H1 (cell line): ENCODE measurements at places on chromosomes 1 and 21. TPM values are rescaled to one million over a fixed set of nuclear protein-coding genes. Genes with fewer than 3 reads are reported as not detected.
A peak's percentile ranks its signal among the peaks of the same experiment; 100 is the strongest.

The KCNAB2 gene
- 7.0 and 7.1 TPM in 2 replicates for total RNA-seq

DNA sequence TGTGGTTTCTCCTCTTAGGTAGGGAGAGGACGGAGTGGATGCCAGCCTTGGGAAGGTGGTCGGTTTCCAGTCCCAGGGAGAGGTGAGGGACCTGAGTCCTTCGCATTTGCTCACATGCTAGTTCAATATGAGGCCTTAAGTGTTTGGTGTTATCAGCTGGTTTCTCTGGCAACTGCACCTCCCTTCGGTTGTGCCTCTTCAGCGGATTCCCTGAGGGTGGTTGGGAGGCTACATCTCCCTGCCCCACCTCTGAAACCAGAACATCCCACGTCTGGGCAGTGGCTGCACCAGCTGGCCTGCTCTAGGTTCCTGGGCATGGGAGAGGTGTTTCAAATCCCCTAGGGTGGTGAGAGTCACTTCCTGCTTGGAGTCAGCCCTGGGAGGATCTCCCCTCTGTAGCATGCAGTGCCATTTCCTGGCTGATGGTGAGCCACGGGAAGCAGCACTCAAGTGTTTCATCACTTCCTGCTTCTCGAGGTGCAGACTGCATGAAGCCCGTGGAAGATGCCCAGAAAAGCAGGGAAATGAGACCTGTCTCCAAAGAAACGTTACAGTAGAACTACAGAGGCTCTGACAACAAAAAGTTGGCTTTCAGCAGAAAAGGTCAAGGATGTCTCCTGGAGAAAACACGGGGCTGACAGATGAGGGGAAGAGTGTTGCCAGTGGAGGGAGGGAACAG lies 4.5 kb downstream of the TMEM125 start:
- DNase-seq: no peak

- no peak for DNase-seq
These were observed 52.3 kb downstream of the RHBG start for GRCh38 chr1:156421062-156421938.

DNA sequence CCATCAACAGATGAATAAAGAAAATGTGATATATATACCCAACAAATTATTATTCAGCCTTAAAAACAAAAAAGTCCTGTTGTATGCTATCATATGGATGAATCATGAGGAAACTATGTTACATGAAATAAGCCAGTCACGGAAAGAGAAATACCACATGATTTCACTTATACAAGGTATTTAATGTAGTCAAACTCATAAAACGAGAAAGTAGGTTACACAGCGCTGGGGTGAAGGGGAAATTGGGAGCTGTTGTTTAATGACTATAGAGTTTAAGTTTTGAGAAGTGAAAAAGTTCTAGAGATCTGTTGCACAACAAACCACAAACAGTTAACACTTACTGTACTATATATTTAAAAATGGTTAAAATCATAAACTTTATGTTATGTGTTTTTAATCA lies 58.5 kb downstream of the SLC25A24 start:
- no peak for DNase-seq

DNA sequence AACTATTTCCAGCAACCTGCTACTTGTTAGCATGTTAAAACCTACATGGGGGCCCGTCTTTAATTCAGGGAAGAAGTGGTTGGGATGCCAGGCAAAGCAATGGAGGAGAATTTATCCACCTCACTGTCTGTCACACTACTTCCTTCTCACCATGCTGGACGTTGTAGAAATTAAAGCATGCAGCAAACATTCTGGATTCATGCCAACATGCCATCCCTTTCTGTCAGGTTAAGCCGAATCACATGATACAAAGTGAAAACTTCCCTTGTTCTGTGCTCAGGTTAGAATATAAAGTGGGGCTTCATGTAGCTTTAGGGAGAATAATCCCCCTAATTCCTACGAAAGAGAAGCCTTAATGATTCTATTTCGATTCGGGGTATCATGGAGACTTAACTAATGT lies 95.5 kb downstream of the ERG start:
- DNase-seq: no peak

DNA sequence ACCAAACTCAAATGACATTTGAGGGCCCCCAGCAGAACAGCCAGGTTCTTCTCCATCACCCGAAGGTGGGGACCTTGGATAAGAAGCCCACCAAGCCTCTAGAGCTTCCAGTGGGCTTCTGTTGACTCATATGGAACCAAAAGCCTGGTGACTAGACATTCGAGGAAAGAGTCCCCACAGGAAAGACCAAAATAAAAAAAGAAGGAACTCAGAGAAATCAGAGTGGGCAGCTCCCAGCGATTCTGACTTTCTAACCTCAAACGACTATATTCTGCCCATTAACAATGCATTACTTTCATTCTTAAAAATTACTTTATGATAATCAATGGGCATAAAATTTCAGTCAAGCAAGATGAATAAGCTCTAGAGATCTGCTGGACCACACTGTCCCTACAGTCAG lies 9.6 kb upstream of the CHIT1 start:
- DNase-seq: no peak

DNA sequence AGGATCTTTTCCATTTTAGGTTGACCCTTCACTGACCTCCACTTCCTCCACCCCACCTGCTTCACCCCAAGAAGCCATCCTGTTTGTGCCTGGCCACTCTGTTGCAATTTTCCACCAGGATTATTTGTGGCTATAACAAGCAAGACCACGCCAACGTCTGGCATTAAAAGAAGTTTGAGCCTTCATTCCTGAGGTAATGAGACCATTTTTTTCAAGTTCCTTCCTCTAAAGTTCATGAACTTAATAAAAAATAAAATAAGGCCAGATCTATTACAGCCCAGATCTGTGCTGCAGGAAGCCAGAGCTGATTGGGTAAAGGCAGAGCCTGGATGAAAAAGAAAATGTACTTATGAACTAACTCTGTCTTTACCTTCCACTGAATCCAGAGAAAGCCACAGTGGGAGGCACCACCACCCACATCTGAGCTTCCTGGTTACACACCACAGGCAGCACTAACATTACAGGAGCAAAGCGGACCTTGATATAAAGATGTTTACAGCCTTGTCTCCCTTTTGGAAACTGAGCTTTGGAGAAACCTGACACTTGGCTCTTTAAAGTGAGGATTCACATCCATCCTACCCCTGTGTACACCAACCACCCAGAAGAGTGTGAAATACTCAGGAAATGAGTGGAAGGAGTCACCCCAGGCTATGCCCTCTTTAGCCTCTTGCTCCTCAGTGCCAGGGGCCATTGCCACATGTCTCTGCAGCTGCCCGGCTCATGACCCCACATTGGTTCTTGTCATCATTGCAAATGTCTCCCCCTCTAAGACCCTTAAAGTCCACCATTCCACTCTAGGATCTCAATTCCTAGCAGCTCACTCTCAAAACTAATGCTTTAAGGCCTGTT lies 293.6 kb downstream of the PLPP3 start:
- no peak for DNase-seq

DNA sequence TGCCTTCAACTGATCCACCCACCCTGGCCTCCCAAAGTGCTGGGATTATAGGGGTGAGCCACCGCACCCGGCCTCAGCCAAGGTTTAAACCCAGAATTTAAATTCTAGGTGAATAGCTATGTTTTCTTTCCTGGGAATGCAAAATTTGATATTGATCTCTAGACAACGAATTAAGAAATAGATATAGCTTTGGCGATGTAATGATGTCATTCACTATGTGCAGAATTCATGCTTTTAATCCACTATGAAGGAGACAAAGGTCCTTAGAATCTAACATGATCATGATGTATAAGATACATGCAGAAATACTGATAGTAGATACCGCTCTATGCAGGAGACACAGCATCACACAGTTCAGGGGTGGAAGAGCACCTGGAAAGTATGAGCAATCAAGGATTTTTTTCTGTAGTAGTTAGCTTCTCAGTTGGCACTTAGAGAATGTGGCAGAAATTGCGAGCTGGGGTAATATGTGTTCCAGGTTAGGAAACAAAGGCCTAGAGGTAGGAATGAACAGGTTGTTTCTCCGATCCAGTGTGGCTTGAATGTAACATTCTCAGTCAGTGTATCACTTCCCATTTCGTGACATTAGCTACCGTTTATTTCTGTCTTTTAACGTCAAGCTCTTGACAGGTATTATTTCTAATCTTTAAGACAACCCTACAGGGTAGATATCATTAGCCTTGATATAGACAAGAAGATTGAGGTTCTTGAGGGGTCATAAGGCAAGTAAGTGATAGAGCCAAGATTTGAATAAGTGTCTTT lies 3.0 kb upstream of the CEP350 start:
- no peak for DNase-seq

DNA sequence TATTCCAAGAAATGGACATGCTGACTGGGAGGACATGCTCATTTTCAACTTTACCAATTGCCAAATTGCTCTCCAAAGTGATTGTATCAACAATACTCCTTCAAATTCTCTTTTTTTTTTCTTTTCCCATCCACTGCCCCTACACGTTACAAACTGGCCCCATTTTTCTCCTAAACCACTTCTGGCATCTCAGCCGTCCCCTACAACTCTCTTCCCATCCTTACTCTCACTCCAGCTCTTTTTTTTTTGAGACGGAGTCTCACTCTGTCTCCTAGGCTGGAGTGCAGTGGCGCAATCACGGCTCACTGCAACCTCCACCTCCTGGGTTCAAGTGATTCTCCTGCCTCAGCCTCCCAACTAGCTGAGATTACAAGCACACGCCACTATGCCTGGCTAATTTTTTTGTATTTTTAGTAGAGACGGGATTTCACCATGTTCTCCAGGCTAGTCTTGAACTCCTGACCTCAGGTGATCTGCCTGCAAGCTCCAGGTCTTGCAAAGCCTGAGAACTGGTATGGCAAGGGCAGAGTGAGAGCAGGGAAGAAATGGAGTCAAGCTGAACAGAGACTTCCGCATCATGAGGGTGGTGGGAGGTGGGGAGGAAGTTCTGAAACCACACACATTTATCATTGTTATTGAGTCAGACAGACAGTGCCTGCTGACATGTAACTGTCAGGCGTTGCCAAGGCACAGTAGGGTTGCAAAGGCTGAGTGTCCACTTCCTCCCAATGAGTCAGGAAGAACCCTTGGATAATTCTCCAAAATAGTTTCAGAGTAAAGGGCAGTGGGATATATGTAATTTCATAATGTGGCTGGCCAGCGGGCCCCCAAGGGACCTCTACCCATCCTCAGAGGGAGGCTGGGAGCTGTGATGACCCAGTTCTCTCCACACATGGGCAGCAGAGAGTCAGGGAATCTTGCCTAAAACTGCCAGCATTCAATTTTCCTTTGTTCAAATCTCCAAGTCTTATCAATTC lies 17.4 kb downstream of the CELA3A start:
- no peak for DNase-seq

DNA sequence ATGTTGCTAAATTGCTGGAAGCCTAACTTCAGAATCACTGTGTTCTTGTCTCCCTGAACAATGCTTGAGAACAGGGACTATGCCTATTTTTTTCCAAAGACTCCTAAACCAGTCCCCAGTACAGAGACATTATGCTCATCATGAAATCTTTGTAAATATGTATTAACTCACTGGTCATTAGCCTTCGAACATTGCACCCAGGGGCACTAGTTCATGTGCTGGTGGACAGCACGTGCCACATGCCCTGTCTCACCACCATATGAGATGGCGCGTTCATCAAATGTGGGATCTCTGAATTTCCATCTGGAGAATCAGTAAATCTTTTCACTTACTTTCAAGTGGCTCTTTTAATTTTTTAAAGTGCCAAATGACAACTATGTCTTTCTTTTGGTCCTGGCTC lies 11.0 kb upstream of the ATP1A1 start:
- DNase-seq: no peak

- no peak for DNase-seq
These were observed 10.3 kb upstream of the CDCP2 start for GRCh38 chr1:54163051-54163450.

GRCh38 chr21:39788383-39788782 lies 43.4 kb downstream of the IGSF5 start:
- DNase-seq: peak; percentile 65

GRCh38 chr1:167808104-167808503 lies 86.3 kb downstream of the MPZL1 start:
- DNase-seq: no peak

DNA sequence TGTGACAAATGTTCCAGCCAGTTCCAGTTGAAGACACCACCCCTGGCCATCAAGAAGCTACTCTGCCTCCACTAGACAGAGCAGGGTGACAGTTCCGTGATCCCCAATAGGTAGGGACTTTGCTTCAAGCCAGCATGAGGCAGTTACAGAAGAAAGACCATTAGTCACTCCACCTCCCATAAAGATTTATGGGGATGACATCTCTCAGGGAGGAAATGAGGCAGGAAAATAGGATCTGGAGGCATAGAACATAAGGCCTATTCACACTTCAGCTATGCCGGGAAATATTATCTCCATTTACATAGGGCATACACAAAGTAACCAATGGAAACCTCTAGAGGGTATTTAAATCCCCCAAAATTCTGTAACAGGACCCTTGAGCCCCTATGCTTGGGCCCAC lies 3.5 kb upstream of the GBP7 start:
- DNase-seq: no peak
